Kasumi-1 (cell line): ENCODE measurements at places on chromosomes 1 and 21.

DNA sequence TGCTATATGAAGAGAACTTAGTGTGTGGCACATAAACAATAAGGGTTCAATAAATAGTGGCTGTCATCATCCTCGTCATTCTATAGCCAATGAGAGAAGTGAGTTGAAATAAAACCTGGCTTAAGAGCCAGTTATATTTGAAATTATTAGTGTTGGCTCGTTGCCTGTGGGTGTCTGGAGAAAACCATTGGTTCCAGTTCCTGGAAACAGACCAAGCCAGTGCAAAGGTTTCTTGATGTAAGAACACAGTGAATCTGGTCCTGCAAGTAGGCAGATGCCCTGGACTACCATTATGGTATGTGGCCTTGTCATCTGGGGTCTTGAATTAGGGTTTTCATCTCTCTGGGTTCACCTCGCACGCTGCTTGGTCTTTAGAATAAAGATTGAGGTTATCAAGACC is 43.3 kb downstream of the URB2 start:
- no peak for DNase-seq

DNA sequence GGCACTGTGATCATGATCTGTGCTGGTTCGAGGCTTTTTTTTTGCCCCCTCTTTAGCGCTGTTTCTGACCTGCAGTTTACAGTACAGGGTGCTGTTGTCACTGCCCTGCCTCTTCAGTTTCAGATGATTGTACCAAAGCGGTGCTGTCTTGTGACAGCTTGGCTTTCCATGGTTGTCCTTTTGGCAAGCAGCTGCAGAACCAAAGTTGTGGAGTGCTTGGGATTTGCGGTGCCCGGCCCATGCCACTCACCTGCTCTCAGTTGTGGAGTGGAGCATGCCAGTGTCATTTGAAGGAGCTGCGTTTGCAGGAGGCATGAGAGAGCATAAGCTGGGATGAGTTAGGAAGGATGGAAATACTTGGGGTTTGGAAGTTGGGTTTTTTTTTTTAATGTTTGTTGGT is 48.4 kb downstream of the DOP1B start:
- no peak for DNase-seq

DNA sequence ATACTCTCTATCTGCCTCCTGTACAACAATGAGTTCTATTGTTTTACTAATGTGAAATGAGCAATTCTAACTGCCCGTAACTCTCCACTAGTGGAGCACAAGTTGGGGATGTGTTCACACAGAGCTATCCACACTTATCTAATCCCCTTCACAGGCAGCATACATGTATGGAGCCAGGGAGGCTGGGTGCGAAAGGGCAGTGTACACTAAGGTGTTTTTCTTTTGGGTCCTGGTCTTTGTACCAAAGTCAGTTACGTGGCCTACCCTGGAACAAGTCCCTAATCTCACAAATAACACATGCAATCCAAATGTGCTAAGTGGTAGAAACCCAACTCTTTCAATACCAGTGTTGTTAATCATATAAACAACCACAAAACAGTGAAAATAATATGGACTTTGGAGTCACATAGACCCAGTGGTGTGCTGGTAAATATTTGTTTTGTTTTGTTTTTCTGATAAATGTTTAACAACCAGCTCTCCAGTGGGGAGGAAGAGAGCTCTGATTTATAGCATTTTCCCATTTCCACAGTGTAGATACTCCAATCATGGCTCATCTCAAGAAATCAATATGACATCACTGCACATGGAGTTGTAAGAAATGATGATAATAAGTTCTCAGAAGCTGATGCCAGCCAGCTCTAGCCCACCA is 319.9 kb upstream of the DUSP10 start:
- no peak for DNase-seq

GRCh38 chr1:210446479-210446878 is 117.8 kb downstream of the HHAT start:
- no peak for DNase-seq

GRCh38 chr1:234825498-234826165 is 215.7 kb upstream of the IRF2BP2 start:
- DNase-seq = no peak

DNA sequence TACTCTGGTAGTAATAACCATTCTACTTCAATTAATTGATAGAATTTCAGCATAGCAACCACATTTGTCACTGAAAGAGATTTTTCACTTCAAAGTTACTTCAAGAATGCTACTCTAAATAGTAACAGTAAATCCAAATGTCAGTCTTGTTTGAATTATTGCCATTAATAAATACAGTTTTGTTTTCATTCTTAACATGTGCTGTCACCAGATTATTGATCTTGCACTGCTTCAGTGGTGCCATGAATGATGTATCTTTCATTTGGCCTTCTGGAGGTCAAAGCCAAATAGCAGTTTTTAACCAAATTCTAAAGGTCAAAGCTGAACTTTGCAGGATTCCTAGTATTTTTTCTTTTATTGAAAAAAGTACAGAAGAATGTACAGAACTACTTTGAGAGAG is 199.5 kb downstream of the PATJ start:
- DNase-seq = no peak

GRCh38 chr1:11792106-11792505 is 13.7 kb downstream of the MTHFR start:
- DNase-seq = no peak

DNA sequence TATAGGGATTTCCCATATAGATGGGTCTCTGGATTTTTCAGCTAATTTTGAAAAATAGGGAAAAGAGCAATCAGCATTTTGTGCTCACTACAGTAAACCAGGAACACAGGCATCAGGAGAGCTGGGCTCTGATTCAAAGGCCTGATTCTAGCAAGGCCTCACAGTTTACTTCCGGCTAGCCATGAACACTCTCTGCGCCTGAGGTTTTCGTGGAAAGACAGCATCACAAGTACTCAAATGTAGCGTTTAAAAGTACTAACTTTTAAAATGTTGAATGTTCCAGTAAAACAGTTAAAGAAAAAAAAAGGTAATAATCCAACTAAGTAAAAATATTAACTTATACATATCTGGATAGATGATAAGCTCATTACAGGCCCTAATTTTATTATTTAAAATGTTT is 120.6 kb downstream of the SLC45A1 start:
- DNase-seq = no peak

GRCh38 chr1:227781314-227781930 is 34.1 kb upstream of the PRSS38 start:
- DNase-seq = no peak
